WTC11 (cell line): ENCODE measurements at places on chromosomes 13 and 19. TPM values are rescaled to one million over a fixed set of nuclear protein-coding genes. Genes with fewer than 3 reads are reported as not detected.
A peak's percentile ranks its signal among the peaks of the same experiment; 100 is the strongest.

VSTM2B gene
- total RNA-seq, result 1.7 to 3.2 TPM (median 2.2 TPM) in 3 replicates

PTGIR gene
- 0.24 TPM in 1 of 3 replicates, not detected in the others for total RNA-seq

LNX2 gene
- 9.6 to 10.1 TPM (median 9.8 TPM) in 3 replicates for total RNA-seq

NCLN gene
- total RNA-seq, result 99.9 to 113 TPM (median 105 TPM) in 3 replicates

ZFR2 gene
- total RNA-seq, result 17.5 to 25.5 TPM (median 22.6 TPM) in 3 replicates

CEACAM7 gene
- 0.15 to 0.21 TPM (median 0.18 TPM) in 3 replicates for total RNA-seq

GNA15 gene
- 0.22 to 0.44 TPM (median 0.37 TPM) in 3 replicates for total RNA-seq

ADGRL1 gene
- total RNA-seq, result 128 to 140 TPM (median 140 TPM) in 3 replicates

PRX gene
- 8.2 to 8.4 TPM (median 8.3 TPM) in 3 replicates for total RNA-seq

CLDND2 gene
- total RNA-seq, result 1.7 to 2.1 TPM (median 1.9 TPM) in 3 replicates

C19orf18 gene
- 1.1 to 1.3 TPM (median 1.1 TPM) in 3 replicates for total RNA-seq

FBN3 gene
- total RNA-seq, result 54.8 to 67.3 TPM (median 62.2 TPM) in 3 replicates

WDR87 gene
- not detected in 3 replicates for total RNA-seq

DMKN gene
- 284 to 302 TPM (median 285 TPM) in 3 replicates for total RNA-seq

CCDC169 gene
- 36.8 to 41.8 TPM (median 39.8 TPM) in 3 replicates for total RNA-seq

- no peak for DNase-seq
Measured at GRCh38 chr19:53101518-53101917, 1.7 kb downstream of the ZNF160 start.

GRCh38 chr13:74485757-74486156, 351.6 kb upstream of the KLF12 start:
- DNase-seq, result no peak

DNA sequence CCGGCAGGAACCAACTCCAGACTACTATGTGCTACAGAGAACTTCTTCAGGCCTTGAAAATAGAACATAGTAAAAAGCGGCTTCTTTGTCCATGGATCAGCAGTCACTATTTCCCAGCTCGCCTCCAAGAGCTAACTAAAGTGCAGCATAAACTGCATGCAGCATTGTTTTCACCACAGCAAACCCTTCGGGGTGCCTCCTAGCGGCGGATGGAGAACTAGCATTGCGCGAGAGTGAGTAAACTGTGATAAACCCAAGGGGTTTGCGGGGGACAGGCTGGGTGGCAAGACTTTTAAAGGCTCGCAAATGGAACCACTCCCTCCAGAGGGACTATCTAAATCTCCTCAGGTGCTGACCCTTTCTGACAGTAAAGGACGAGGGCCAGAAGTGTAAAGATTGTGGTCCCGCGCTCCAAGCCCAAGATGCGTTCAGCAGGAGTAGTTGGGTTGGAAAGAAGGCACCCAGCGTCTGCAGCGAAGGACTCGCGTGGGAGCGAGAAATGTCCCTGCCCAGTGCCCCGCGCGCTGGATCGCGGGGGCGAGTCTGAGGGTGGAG, 21.5 kb upstream of the SGCG start:
- peak; percentile 85 for DNase-seq

DNA sequence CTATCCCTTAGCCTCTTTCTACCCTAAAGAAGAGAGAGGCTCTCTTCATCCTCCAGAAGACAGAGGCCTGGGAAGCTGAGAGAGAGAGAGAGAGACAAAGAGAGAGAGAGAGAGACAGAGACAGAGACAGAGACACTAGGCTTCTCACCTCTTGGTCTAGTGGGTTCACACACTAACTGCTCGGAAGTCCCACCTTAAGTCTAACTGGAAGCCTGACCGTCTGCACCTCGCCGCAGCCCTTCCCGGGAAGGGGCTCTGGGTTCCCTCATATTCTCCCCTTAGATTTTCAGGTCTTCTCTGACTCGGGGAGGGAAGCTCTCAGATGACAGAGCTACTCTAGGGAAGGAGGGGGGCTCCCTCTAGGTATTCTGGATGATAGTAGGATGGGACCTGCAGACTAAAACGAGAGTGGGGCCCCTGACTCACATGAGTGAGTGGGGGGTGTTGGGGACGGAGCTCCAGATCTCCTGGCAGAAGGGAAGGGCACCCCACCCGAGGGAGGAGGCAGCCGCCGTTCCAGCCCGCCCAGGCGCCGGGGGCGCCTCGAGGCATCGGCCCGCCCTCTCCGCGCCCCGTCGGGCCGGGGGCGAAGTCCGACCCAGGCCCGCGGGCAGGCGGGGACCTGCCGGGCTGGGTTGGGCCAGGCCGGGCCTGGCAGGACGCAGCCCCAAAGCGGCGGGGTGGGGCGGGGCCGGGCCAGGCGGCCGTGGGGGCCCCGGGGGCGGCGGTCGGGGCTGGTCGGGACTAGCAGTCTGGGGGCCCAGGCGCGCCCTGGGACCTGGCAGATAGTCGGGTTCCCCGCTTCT, 2.0 kb upstream of the JUNB start:
- peak; percentile 37 for DNase-seq

DNA sequence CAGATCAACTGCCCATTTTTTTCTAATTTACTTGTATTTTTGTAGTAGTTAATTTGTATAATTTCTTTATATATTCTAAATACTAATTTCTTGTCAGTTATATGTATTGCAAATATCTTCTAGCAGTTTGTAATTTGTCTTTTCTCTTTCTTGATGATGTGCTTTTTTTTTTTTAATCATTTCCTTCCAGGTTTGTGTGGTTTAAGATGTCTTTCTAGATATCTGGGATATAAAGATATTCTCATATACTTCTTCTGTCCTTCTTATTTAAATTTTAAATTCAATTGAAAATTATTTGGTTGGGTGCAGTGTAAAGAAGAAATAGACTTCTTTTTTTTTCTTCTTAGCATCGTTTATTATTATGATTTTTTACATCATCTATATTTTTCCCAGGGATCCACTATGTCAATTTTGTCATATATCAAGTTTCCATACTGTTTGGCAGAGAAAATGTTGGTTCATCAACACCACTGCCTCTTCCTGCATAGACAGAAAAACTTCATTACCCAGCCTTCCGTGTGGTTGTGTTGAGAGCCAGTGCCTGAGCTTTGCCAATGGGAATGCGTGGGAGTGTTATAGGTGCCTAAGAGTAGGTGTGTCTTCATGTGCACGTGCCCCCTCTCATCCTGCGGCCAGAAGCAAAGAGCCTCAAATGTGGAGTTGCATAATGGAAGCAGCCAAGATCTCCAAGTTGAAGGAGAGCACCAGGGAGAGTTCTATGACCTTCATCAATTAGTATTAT, 15.8 kb downstream of the CPB2 start:
- no peak for DNase-seq

GRCh38 chr19:13207846-13208671, 57.8 kb downstream of the IER2 start:
- DNase-seq, result no peak

- no peak for DNase-seq
Measured at GRCh38 chr13:81442904-81443303, 1102.0 kb upstream of the SPRY2 start.

- no peak for DNase-seq
Measured at GRCh38 chr13:31322702-31323405, 123.1 kb downstream of the B3GLCT start.

- DNase-seq, result no peak
Measured at GRCh38 chr13:97499181-97499580, 65.2 kb downstream of the RAP2A start.

- DNase-seq, result no peak
Measured at GRCh38 chr13:30346789-30347167, 39.4 kb upstream of the KATNAL1 start.

DNA sequence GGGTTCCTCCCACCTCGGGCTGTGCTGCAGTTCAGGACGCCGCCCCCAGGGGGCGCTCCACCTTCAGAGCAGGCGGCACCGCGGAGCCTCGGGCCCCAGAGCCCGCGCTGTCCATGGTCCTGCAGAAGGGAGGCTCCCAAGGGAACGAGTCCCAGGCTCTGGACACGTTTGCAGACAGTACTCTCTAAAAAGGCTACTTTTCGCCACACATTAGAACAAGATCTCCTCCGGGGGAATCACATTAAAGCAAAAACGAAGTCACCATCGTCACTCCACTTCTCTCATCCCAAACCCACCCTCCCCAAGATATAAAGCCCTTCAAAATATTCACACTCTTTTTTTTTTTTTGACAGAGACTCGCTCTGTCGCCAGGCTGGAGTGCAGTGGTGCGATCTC, 4.6 kb upstream of the SIGLEC10 start:
- peak; percentile 97 for DNase-seq

- peak; percentile 78 for DNase-seq
Measured at GRCh38 chr19:36115453-36116343, at the start of gene TBCB. TSS of gene TBCB (plus strand) at chr19:36115468. CDS start at chr19:36115561, 93 bp downstream.

DNA sequence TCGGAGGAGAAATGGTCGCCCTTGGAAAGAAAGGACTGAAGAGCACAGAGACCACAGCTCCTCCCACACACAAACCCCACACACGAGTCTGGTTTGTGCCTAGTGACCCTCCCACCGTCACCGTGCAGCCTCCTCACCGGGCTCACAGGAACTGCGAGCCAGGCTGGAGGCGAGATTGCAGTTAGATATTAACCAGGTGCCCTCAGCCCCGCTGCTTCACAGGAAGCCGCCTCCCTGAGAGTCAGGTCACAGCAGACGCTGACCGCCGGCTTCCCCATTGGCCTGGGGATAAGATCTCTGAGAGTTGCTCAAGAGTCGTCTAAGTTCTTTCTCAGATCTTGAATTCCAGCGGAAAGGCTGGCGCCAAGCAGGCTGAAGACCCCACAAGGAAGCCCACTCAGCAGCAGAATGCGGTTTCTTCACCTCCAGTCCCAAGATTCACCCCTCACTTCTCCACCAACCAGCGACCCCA, 870 bp downstream of the ZNF44 start:
- DNase-seq, result peak; percentile 50

GRCh38 chr19:48750771-48751504, 1.5 kb downstream of the FUT1 start:
- no peak for DNase-seq

DNA sequence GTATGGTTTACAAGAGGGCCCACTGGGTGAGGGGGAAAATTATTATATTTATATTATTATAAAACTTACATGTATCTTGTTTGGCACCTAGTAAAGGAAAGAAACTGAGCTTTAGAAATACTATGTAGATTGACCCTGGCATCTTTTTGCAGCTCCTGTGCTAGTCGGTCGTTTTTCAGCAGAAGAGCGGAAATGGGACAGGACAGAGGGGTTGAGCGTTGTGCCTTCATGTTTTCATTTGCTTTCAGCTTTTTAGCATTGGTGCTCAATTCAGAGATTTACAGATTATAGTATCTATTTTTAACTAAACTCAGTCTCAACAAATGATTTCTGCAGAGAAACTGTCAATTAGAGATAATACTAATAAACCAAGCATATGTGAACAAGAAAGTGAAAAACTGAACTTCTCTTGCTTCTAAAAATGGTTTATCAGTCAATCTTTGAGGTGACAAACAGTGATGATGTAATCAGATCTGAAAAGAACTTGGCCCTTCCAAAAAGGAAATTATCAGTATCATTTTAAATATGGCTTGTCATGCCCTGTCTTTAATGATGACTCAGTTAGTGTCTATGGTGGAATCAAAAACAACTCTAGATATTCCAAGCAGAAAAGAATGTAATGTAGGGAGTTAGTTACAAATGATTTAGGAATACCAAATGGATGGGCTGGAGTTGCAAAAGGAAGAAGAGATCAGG, 56.9 kb upstream of the KCTD4 start:
- no peak for DNase-seq

- DNase-seq, result no peak
Measured at GRCh38 chr13:112953591-112954487, 15.2 kb upstream of the MCF2L start.

DNA sequence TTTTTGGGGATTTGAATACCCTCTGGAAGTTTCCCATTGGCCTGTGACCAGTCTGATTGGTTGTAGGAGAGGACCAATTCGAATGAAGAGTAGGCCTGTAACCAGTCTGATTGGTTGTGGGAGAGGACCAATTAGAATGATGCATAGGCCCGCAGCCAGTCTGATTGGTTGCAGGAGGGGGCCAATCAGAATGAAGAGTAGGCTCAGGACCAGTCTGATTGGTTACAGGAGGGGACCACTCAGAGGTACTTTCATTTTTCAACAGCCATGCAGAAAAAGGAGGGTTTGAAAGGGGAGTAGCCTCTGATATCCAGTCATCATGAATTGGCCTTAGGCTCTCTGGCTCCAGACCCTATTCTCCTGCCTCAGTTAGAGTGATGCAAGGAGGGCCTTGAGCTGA, 30.4 kb upstream of the SLC1A5 start:
- peak; percentile 41 for DNase-seq

DNA sequence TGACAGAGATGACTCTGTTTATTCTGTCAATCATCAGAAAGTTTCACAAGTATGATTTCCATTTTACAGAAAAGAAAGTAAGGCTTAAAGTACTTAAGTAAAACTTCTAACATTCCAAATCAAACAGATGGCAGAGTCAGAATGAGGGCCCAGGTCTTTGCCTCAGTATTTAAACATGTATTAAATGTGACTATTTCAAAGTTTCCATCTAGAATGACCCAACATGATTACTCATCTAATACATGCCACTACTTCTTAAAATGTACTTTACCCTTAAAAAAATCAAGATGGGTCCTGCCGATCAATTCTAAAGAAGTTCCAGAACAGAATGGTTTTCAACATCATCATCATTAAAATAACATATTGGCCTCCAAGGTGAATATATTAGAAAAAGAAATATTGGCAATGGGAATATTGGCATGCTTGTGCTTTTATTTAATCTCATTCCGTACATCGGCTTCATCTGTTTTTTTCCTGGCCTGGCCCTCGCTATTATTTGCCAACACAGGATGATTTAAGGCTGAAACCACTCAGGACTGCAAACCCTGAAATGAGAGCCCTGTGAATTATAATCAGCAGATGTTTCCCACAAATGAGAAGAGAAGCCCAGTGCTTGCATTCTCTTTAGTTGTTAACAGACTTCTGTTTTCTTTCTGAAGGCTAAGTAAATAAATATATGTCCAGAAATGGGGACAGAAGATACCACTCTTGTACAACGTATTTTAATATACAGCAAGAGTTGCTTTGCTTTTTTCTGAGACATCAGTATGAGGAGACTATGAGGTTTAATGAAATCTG, 340.0 kb downstream of the DNAJC15 start:
- no peak for DNase-seq

DNA sequence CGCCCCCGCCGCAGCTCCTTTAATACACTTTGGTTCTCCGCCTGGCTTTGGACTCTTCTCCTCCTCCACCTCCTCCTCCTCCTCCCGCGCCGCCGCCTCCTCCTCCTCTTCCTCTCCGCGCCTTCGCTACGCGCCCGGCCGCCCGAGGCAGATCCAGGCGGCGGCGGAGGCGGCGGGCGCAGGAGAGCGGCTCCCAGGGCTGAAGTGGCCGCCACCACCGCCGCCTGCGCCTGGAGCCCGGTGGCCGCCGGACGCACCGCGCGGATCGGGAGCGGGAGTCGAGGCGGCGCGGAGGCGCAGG, at the start of gene ZIC2:
Gene ZIC2, plus strand, starts transcription at position 50 of the 301 bp plus-strand sequence. CDS start 281 bp downstream, outside the sequence.
- DNase-seq, result peak; percentile 69

- no peak for DNase-seq
Measured at GRCh38 chr13:25584087-25584486, 212.3 kb downstream of the ATP8A2 start.

- DNase-seq, result no peak
Measured at GRCh38 chr13:80562433-80563156, 221.7 kb upstream of the SPRY2 start.

GRCh38 chr13:24293746-24294145, 15.6 kb upstream of the C1QTNF9 start:
- DNase-seq, result no peak
